ENCODE measurements at places on chromosomes 3 and 15.

- DNase-seq, result no peak
These were observed 109.1 kb upstream of the TNFAIP8L3 start for GRCh38 chr15:51203797-51204196.

GRCh38 chr15:77410701-77411618, 8.9 kb downstream of the PEAK1 start:
- no peak for DNase-seq

- DNase-seq, result no peak
These were observed 271.9 kb downstream of the SUCLG2 start for GRCh38 chr3:67382536-67382935.

GRCh38 chr3:36058404-36059030, 321.8 kb upstream of the STAC start:
- no peak for DNase-seq

- no peak for DNase-seq
These were observed 15.2 kb downstream of the PHLDB2 start for GRCh38 chr3:111874177-111874820.

- no peak for DNase-seq
These were observed 509.9 kb downstream of the SHQ1 start for GRCh38 chr3:72338082-72338941.

DNA sequence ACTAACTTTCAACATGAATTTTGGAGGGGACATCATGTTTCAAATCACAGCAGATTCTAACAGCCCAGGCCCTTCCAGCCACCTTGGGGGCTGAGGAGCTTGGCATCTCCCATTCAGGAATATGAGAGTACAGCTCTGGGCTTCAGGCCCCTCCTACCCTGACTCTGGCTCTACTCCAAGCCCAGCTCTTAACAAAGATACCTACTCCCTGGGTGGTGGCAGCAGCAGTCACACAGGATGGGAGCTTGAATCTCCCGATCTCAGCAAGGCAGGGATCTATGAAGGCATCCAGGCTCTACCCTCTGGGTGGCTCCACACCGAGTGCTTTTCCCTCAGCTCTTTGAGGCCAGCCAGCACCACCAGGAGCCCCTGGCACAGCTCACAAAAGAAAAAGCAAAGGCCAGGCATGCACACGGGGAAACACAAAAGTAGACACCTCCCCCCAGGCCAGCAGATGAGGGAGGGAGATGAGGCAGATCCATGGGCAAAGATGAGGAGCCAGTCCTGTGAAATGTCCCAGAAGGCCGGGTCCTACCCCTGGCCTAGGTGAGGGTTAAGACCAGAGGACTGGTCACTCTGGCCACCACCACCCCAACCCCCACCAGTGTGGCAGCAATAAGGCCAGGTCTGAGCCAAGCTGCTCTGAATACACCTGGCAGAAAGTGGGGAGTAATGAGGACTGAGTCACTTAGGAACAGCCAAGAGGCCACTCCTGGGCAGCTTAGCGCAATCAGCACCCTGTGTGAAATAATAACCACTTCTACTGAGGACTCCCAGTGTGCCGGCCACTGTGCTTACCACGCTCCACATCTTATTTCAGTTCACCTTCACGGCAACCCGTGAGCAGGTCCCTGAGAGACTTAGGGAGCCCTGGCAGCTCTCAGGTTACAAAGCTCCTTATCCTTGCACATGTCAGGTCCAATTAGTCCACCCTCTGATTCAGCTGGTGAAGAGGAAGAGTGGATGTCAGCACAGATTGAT, 24.3 kb downstream of the PLA2G4F start:
- no peak for DNase-seq

GRCh38 chr3:77001062-77001701, 38.7 kb upstream of the ROBO2 start:
- no peak for DNase-seq

- DNase-seq, result no peak
These were observed 85.5 kb downstream of the WNT7A start for GRCh38 chr3:13794322-13794721.

- DNase-seq, result no peak
These were observed 275.8 kb upstream of the RBMS3 start for GRCh38 chr3:29004885-29005599.

DNA sequence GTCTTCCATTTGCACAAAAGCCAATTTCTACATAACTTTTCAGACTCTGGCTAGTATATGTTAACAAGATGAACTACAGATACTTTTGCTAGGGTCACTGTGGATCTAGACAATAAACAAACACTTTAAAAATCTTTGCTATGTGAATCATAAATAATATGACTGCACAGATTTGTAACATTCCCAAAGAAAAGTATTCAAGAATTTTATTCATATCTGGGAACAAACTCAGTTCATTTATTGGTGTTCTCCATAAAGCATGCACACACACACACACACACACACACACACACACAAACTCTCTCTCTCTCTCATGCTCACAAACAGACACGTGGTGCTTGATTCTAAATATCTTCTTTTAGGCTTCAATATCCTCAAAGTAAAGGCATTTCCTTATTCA, 18.8 kb upstream of the THRB start:
- DNase-seq, result no peak

- no peak for DNase-seq
These were observed 833 bp upstream of the SLC22A13 start for GRCh38 chr3:38264779-38265178.

- no peak for DNase-seq
These were observed 285.5 kb downstream of the SLC9A9 start for GRCh38 chr3:143562789-143563188.

GRCh38 chr3:114207768-114208167, 28.9 kb upstream of the DRD3 start:
- no peak for DNase-seq

DNA sequence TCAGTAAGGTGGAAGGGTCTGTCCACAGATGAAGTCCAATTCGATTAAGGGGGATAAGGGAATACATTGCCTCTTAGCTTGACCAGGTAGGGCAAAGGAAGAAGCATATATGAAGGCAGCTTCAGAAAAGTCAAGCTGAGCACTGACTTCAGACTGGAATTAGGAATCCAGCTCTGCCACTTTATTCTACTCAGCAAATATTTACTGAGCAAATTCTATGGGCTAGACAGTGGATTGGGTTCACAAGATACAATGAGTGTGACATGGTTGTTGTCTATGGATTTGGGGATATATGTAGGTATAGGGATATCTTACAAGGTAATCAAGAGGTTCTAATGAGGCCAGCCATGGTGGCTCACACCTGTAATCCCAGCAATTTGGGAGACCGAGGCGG, 526 bp downstream of the ADIPOQ start:
- DNase-seq, result no peak
